ENCODE measurements at places on chromosomes 13 and 19. TPM values are rescaled to one million over a fixed set of nuclear protein-coding genes. Genes with fewer than 3 reads are reported as not detected.

ZNF709 gene
- 7.0 TPM for polyA plus RNA-seq

DNA sequence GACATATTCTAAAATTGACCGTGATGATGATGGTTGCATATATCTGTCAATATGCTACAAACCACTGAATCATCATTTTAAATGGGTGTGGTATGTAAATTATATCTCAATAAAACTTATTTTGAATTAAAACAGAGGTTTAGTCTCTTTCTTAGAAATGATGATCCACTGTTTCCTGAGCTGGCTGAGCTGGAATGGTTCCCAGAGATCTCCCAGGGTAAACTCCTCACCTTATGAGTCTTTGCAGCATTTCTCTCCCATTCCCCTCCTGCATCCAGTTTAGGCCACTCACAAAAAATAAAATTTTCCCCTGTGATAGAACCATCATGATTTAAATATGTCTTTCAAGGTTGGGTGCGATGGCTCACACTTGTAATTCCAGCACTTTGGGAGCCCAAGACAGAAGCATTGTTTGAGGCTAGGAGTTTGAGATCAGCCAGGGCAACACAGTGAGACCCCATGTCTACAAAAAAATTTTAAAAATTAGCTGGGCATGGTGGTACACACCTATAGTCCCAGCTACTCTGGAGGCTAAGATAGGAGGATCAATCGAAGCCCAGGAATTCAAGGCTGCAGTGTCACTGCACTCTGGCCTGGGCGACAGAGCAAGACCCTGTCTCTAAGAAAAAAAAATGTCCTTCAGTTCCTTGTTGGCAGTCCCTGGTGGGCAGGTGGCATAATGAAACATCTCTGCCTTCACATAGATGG lies 46.1 kb downstream of the FLT1 start:
- DNase-seq = no peak

PCDH20 gene
- 6.1 TPM for polyA plus RNA-seq

DNA sequence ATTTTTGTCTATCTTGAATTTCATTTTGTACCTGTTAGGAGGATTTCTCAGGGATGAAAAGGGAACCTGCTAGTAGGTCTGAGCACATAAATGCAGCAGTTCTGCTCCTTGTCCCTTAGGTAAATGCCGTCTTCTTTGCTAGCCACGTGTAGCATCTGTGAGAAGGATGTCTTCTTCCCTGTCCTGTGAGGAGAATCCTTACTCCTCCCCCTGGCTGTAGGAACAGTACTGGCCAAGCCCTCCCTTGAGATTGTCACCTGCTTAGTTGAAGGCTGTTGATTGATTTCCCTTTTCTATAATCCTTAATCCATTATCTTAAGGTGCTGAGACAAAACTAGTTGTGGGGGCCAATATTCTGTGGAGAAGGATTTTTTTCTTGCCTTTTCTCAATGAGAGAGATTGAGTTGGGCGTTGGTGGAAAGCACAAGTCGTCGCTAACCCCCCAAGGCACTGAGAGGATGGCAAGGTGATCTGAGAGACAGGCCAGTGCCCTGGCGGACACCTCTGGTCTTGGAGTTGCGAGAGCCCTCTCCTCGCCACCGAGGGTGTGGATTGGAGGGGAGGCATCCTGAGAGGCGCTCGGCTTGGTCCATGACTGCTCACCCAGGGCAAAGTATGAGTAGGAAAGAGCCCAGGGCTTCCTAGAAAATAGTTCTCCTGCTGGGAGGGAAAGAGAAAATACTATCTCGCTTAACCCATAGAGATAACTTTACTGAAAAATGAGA lies 216.7 kb downstream of the ATP8A2 start:
- no peak for DNase-seq

DPP9 gene
- polyA plus RNA-seq = 21.8 TPM

DNA sequence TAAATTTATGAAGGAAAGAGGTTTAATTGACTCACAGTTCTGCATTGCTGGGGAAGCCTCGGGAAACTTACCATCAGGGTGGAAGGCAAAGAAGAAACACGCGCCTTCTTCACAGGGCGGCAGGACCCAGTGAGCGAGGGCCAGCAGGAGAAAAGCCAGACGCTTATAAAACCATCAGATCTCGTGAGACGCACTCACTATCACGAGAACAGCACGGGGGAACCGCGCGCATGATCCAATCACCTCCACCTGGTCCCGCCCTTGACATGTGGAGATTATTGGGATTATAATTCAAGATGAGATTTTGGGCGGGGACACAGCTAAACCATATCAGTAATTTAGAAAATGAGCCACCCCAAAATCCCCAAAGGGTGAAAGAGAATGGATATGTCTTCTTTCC lies 187.1 kb downstream of the RAP2A start:
- DNase-seq = no peak

DNA sequence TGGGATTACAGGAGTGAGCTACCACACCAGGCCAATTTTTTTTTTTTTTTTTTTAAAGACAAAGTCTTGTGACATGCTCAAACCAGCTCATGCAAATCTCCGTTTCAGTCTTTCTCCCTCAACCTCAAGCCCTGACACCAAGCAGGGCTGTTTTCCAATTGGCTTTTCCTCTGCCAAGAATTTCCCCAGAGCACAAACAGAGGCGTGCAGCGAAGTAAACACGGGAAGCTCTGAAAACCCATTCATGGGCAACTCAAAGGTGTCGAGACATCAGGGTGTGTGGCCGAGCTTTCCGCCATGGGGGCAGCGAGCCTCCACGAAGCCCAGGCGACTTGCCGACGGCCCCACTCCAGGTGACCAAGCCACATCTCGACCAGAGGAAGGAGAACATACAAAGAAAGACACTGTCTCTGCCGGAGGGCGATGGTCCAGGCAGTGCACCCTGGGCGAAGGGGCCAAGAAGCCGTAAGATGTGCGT lies 70.0 kb downstream of the INSR start:
- DNase-seq = no peak

All from renal cortex interstitium (tissue), 15 donors.